ENCODE measurements at places on chromosomes 13 and 19.

- no peak for DNase-seq
These were observed 472.8 kb downstream of the DACH1 start for GRCh38 chr13:71394176-71394575.

DNA sequence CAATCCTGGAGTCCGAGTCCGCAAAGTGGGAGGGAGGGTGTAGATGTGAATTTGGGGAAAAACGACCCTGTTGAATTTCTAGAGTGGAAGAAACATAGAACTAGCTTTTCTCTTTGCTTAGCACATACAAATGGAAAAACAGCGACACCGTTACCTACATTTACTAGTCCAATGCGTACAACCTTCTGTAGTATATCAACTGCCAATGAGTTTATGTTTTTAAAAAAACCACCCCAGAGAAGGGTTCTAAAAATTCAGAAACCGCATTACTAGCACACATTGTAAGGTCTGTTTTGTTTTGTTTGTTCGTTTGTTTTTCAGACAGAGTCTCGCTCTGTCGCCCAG lies 332 bp upstream of the SUPT20H start:
- DNase-seq: no peak

DNA sequence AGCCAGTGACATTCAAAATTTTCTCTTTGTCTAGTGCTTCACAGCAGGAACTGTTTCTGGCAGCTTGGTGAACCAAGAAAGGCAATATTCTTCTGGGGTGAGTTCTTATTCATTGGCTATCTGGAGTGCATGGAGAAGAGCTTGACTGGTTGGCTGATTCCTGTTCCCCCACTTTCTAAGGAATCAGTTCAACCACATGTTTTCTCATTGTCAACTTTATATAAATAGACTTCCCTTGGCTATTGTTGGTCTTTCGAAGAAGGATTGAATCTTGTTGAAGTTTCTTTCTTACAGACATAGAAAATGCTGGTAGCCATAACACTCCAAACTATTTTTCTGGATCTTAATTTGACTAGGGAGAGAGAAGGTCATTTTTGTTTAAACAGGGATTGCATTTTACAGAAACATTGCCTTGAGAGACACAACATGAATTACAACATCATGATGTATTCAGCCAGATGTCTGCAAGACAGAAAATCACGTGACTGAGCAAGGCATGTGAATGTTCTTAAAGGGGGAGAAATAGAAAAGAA lies 85.2 kb downstream of the EDNRB start:
- peak; percentile 23 for DNase-seq

DNA sequence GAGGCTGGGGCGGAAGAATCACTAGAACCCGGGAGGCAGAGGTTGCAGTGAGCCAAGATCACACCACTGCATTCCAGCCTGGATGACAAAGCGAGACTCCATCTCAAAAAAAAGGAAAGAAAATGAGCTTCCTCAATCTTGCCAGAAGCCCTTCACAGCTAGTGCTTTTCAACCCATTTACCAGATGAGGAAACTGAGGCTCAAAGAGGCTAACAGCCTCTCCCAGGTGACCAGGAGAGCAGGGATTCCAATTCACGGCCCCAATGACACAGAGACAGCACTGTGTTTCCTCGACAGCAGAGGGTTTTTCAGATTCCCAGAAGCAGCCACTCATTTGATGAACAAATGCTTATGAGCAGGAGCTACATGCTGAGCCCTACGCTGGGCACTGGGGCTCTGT lies 3.2 kb downstream of the UPK1A start:
- no peak for DNase-seq

GRCh38 chr19:15259907-15260306 lies 27.7 kb upstream of the EPHX3 start:
- no peak for DNase-seq

- DNase-seq: peak; percentile 16
These were observed 2.0 kb upstream of the ZIC2 start for GRCh38 chr13:99979453-99980200.

DNA sequence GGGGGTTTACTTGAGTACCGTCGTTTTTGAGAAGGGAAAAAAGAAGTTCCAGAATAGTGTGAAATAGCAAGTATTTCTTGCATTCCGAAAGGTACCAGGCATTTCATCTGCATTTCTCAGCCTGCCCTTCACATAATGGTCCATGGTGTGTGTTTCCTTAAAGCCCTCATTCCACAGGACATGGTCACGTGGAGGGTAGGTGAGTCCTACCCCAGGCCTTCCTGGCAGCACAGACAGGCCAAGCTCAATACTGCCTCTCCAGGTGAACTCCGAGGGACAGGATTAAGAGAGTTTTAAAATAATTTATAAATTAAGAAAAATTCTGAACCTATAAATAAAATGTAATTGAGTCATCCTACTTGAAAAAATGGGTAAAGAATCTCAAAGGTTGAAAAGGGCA lies 64.7 kb downstream of the TNFRSF19 start:
- no peak for DNase-seq

DNA sequence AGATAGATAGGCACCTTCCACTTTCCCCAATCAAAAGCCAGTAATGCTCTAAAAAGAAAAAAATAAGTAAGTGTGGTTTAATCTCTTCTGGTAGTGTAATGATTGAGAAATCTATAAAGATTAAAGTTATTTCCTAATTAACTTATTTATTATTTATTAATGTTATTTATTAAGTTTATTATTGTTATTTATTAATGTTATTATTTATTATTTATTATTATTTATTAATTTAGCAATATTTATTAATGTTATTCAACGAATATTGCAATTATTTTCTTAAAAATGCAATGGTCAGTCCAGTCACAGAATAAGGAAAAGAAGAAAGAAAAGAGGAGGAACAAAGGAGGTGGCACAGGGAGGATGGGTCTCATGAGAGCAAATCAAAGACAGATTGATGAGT lies 100.7 kb downstream of the FREM2 start:
- DNase-seq: no peak

All from small intestine (tissue), 16 donors.